Vagina (tissue), 2 donors: ENCODE measurements at places on chromosomes 1 and 21.
A peak's percentile ranks its signal among the peaks of the same experiment; 100 is the strongest.

DNA sequence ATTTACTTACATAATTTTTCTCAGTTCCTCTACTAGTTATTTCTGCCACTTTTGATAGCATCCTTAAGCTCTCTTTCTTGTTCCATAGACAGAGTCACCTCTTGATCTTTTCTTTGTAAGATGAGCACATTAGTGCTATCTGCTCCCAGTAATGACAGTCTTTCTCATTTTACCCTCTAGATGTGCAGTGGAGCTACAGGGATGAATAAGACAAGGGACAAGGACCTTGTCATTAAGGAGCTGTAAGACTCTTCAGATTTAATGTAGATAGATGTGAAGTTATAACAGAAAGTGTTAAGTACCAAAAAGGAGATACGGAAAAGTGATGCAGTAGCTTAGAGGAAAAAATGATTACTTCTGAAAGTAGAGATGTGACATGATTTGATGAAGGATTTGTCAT is 20.4 kb downstream of the SCP2 start:
- no peak for DNase-seq

- DNase-seq, result no peak
Observed at GRCh38 chr1:56437959-56438358, 141.4 kb downstream of the PLPP3 start.

DNA sequence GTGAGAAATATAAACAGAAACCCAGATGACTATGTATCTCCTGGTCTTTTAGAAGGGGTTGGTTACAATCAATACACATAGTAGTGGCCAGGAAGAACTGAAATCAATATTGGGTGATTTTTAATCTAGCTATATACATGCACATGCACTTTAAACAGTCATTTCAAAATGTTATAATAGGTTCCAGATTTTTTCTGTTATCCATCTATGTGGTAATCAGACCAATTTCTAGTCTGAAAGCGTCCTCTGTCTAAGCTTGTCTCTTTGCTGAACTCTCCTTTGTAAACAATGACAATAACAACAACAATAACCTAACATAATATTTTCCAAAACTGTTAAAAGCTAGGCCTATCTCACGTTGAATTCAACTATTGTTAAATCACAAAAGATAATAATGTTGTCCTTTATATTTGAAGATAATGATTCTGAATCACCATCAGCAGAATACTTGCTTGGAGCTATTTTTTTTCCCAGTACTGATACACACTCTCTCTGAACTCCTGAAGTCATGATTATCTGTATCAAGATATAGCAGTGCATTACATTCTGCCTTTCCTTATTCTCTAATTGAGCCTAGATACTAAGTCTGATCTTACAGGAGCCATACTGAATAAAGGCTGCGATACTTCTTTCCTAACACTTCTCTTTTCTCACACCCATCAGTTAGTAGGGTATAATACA is 496.8 kb upstream of the ZRANB2 start:
- DNase-seq, result no peak

- DNase-seq, result no peak
Observed at GRCh38 chr1:234913278-234913649, 215.4 kb downstream of the TOMM20 start.

DNA sequence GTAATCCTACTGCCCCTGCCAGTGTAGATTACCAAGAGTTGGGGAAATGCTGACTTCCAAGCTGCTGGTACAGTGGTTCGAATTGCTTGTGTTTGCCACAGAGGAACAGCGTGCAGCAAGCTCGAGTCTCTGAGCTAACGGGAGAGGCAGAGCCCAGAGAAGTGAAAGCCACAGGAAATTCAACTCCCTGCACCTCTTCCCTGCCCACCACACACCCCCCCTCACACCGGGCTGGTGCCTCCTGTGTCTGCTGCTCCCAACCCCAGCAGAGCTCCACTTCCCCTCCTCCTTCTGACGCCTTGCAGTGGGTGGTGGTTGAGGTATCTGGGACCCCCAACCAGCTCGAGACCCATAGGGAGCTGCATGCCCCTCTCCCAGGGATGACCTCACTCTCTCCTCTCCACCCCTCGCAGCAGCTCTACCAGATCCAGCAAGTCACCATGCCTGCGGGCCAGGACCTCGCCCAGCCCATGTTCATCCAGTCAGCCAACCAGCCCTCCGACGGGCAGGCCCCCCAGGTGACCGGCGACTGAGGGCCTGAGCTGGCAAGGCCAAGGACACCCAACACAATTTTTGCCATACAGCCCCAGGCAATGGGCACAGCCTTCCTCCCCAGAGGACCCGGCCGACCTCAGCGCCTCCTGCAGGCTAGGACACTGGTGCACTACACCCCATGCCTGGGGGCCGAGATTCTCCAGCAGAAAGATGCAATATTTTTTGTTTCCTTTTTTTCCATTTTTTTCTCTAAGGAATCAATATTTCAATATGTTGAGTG is 13.1 kb upstream of the KCNQ4 start:
- DNase-seq, result peak; percentile 67

DNA sequence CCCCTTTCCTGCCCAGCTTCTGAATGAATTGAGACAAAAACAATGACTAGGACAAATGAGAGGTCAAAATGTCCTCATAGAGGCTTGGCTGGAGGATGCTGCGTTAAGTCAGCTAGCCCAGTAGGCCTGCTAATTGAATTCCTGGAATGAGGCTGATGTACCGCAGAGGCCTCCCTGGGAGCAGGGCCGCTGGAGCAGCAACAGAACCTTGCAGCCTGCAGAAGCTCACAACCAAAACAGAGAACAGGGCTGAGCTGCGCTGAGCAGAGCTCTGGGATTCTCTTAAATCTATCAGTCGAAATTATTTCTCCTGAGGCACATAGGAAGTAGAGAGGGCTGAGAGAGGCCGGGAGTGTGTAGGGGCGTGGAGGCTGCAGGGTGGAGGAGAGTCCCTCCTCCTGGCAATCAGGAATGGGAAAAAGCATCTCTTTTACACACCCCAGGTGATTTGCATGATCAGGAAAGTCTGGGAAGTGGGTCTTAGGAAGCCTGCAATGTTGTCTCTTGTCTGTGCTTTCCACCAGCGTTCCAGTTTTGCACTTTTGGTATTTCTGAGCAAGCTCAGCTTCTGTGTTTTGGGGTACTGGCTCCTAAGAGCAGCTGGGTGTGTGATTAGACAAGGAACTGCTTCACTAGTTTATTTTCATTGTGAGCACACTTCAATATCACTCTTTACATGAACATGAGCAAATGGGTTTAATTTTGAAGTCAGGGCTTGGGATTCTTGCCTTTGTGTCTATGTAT is 66.5 kb downstream of the RYR2 start:
- DNase-seq, result no peak
